ENCODE measurements at places on chromosomes 1 and 21.

- no peak for DNase-seq
Measured at GRCh38 chr1:154371436-154371835, 33.7 kb upstream of the IL6R start.

DNA sequence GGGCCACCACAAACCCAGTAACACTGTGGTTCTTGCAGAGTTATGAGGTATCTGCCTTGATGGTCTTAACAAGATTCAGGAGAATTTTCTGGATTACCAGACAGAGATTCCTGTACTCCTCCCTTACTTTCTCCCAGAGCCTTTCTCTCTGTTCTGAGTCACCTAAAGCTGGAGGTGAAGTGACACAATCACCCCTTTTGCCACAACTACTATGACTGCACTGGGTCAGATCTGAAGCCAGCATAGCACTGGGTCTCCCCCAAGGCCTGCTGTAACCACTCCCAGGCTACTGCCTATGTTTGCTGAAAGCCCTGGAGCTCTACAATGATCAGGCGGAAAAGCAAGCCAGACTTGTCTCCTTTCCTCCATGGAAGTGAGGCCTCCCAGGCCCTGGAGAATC lies 156.7 kb upstream of the NEGR1 start:
- DNase-seq: no peak

DNA sequence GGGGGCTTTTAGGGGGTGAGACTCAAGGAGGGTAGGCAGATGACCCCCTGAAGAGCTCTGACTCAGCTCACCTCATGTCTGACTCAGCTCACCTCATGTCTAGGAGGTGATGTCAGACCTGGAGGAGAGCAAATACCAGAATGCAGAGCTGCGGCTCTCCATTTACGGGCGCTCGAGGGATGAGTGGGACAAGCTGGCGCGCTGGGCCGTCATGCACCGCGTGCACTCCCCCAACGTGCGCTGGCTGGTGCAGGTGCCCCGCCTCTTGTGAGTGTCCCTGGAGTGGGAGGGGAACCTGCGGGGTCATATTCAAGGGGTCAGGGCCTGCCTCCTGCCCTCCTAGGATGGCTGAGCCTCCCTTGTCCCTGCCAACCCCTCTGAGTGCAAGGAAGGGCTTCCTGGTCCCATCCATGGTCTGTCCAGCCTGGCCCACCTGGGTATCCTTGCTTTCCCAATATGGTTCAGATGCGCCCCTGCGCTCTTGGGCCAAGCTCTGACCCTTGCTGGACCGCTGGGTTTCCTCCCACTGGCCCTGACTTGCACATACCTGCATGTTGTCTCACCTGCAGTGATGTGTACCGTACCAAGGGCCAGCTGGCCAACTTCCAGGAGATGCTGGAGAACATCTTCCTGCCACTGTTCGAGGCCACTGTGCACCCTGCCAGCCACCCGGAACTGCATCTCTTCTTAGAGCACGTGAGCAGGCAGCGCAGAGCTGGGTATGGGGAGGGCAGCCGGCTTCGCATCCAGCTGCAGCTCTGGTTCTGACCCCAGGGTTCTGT lies 9.1 kb downstream of the AMPD2 start:
- no peak for DNase-seq

GRCh38 chr1:20483098-20483832 lies 2.7 kb downstream of the CAMK2N1 start:
- no peak for DNase-seq

DNA sequence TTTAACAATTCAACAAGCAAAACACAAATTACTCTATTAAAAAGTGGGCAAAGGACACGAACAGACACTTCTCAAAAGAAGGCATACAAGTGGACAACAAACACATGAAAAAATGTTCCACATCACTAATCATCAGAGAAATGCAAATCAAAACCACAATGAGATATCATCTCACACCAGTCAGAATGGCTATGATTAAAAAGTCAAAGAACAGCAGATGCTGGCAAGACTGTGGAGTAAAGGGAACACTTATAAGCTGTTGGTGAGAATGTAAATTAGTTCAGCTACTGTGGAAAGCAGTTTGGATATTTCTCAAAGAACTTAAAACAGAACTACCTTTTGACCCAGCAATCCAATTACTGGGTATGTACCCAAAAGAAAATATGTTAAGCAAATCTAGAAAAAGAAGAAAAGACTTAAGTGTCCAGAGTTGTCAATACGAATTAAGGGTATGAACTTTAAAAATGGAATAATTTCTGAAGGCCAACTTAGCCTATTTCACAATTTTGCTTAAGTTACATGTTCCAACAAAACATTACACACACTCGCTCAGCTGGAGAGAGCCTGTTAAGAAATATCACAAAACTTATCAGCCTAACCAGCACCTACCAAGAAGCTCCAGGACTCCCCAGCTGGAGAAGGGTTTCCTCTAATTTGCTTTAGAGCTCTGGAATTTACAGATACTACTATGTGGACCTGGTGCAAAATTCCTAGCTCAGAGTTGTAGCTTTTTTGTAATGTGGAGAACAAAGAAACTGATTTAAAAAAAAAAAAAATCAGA lies 232.1 kb downstream of the DUSP10 start:
- DNase-seq: no peak

DNA sequence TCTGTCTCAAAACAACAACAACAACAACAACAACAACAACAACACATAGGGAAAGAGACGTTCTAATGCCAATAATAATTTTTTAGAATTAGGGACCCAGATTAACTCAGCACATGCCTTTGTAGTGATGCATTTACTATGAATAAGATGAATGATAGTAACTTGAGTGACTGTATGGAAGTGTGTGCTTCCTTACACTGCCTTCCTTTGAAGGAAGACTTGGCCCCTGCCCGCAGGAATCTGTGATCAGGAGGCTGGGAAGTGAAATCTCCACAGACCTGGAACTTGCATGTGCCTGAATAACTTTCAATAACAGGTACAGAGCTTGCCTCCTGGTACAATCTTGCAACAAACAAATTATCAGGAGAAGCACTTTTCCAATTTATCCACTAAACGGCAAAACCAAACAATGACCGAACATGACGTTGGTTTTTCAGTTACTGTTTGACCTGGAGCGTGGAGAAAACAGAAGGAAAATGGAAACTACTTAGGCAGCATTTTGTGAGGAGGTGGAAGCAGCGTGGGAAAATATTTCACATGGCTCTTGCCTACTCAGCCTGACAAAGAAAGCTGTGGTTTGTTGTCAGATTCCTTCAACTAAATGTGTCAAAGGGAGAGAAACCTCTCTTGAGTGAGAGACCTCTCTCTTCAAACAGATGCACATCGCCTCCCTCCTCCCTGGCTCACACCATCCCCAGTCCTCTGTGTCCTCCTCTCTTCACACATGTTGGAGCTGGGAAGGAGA lies 10.1 kb upstream of the ABCA4 start:
- DNase-seq: no peak

- DNase-seq: no peak
Measured at GRCh38 chr1:234782791-234783190, 172.8 kb upstream of the IRF2BP2 start.
